NCI-H2081 treated with DMSO at 0.1 percent for 48 hours (cell line): ENCODE measurements at places on chromosomes 11 and 22.

- DNase-seq, result peak; percentile 36
Observed at GRCh38 chr11:122141725-122142124, 25.7 kb upstream of the BLID start.

GRCh38 chr11:107041088-107041444 lies 22.8 kb upstream of the GUCY1A2 start:
- DNase-seq, result no peak

DNA sequence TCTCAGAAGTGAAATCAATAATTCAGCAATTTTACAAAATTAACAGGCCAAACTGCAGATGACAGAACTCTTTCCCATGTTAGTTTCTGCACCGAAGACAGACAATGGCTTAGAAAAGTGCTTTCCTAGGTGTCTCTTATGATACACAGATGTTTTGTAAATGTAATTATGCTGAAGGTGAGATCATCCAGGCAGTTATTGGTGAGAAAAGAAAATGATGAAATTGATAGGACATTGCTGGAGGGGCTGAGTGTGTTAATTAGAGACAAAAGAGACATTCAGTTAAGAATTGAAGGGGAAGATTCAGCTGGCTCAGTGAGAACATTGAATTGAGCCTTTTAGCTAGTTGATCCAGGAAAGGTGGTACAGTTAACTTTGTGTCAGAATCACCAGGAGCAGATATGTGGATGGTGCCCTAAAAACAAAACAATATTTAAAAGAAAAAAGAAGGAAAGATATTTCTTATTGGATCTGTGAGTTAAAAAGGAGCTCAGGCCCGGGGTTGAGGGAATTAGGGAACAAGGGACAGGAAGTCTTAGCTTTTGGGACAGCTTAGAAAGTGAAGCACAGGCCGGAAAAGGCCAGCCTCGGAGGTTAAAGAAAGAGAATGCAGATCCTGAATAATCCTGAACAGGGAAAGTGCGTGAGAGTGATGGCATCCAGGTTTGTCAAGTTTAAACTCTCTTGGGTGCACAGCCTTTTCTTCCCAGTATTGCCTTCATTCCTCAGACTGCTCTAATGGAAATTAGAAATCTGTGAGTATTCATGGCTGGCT lies 16.9 kb downstream of the ARHGAP42 start:
- DNase-seq, result no peak

- no peak for DNase-seq
Observed at GRCh38 chr11:103939694-103940093, 96.7 kb upstream of the DDI1 start.

GRCh38 chr22:28647216-28647615 lies 32.4 kb downstream of the TTC28 start:
- DNase-seq, result no peak

- no peak for DNase-seq
Observed at GRCh38 chr22:30002861-30003486, 77.3 kb upstream of the HORMAD2 start.

GRCh38 chr11:90148900-90149299 lies 14.4 kb downstream of the NAALAD2 start:
- DNase-seq, result no peak

- DNase-seq, result no peak
Observed at GRCh38 chr11:117862019-117862725, 14.3 kb downstream of the FXYD6 start.

GRCh38 chr11:79094616-79095015 lies 346.2 kb downstream of the TENM4 start:
- no peak for DNase-seq

- DNase-seq, result no peak
Observed at GRCh38 chr11:70080763-70081162, 2.6 kb downstream of the ANO1 start.

GRCh38 chr11:106473089-106473722 lies 395.7 kb downstream of the AASDHPPT start:
- no peak for DNase-seq

GRCh38 chr11:65290448-65291165 lies 24.1 kb upstream of the CDC42EP2 start:
- no peak for DNase-seq

DNA sequence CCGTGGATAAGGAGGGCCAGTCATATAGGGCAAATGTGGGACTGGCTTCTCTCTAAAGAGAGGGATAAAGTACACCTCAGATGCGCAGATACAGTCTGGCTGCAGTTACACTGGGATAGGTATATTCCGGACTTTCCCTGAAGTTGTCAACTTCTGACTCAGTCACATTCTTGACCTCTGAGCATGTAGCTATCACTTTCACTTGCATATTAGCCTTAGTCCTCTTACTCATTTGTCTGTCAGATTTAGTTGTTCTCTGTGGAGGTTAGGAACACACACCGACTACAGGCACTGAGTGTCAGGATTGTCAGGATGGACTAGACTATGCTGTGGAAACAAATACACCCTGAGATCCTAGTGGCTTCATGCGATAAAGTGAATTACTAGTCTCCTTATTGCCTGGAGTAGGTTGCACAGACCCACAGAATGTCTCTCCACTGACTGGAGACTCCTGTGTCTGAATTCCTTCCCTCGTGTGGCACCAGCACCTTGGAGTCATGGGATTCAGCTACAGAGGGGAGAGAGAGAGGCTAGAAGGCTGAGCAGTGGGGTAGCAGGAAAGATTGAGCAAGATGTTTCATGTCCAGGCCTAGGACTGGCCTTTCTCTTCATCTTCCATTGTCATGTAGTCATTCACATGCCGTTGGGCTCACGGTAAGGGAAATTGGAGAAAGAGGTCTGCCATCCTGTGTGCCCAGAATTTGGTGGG lies 654.3 kb downstream of the NTM start:
- no peak for DNase-seq

GRCh38 chr11:70498171-70498571 lies 99.8 kb downstream of the CTTN start:
- no peak for DNase-seq

DNA sequence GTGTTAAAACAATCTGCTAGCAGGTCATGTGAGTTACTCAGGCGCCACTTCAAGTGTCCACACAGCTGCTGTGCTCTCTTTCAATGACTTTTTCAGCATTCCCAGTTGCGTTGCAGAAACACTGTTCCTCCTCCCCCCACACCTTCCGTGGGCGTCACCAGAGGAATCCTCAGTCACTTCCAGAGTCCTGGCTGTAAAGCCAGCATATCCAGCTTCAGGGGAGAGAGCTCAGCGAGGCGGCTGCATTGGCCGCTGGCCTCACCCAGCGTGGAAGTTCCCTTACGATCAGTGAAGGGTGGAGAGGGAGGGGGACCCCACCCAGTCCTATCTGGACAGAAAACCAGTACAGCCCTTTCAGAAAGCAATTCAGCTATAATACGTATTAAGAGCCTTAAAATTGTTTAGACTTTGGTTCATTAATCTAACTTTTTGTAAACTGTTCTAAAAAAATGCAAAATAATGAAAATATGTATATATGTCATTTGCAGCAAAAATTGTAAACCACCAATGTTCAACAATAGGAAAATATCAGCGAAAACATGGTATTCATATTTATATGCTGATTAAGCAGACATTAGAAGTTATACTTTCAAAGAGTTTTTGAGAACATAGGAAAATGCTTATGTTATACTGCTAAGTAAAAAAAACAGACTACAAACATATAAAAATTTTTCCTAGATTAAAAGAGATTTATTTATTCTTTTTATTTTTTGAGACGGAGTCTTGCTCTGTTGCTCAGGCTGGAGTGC lies 2.8 kb upstream of the ANO9 start:
- no peak for DNase-seq

DNA sequence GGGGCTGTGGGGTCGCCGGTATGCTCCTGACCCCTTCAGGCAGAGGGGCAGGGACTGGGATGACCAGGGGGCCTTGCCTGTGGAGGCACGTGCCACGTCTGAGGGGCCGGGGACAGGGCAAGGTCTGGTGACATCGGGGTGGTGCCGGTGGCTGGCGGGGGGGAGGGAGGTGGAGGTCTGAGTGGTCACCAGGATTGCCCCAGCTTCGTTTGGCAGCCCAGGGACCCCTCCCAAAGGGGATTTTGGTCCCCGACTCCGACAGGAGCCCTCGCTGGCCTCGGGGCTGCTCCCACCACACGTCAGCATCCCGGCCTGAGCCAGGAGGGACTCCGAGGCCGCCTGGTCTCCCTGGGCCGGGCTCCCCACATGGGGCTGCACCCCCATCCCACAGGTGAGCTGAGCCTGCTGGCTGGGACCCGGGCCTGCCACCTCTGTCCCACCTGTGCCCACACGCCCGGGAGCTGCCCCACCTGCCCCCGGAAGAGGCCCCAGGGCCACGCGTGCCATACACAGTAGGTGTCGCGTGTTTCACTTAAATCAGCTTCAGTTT lies 1.1 kb upstream of the MUC6 start:
- no peak for DNase-seq

GRCh38 chr11:1232021-1232882 lies 9.4 kb downstream of the MUC5B start:
- DNase-seq, result no peak

GRCh38 chr22:24727218-24727851 lies 47.2 kb downstream of the PIWIL3 start:
- DNase-seq, result peak; percentile 5

DNA sequence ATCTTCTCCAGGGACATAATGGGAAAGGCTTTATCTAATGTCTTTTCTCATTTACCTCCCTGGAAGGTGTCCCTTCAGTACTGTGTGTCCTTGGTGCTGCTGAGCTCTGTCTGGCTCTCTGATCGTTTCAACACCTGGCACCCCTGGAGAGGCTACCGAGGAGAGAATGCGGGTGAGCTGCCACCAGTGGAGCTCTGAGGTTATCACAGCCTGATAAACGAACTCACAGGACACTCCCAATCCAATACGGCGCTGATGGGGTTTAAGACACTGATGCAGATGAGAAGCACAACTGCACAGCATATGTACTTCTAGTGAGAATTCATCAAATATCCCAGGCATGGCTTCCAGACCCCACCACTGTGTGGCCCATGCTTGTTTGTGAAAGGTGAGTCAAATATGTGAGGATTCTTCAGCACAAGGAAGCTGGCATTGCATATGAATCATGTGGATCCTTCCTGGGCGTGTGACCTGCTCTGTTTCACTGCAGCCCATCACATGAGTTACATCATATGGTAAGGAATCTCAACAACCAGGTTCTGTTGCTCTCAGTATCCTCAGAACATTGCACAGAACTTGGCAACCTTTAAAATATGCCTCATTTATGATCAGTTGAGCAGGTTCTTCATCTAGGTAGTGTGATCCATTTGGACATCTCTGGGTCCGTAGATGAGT lies 34.8 kb upstream of the VWA5A start:
- no peak for DNase-seq

DNA sequence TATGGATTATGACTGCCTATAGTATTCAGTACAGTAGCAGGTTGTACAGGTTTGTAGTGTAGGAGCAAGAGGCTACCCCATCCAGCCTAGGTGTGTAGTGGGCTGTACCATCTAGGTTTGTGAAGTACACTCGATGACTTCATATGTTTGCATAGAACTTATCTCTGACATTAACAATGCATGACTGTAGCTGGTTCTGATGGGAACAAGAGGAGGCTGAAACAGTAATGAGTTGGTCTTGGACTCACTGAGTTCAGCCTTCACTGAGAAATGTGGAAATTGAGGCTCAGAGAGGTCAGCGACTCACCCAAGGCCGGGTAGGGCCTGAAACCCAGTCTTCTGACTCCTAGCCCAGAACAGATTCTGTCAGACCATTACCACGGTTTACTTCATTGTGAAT lies 13.0 kb downstream of the MYO7A start:
- DNase-seq, result no peak

GRCh38 chr22:31153357-31153756 lies 6.6 kb upstream of the RNF185 start:
- no peak for DNase-seq

- DNase-seq, result no peak
Observed at GRCh38 chr11:27118371-27118770, 77.8 kb downstream of the BBOX1 start.

DNA sequence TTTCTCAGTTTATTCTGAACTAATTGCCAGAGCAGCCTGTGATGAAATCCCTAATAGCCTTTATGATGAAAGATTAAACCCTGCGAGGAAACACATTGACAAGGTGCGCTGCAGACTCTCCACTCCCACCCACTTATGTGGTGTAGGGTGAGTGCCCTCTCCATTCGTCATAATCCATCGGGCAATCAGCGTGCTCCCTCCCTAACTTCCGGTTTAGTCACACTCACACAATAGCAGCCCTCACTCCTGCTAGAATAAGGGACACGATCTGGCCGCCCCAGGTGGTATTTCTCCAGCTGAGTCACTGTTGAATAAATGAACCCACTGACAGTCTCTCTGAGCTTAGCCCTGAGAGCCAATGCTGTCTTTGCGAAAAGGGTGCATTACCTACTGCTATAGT lies 188.3 kb downstream of the OPCML start:
- peak; percentile 40 for DNase-seq

DNA sequence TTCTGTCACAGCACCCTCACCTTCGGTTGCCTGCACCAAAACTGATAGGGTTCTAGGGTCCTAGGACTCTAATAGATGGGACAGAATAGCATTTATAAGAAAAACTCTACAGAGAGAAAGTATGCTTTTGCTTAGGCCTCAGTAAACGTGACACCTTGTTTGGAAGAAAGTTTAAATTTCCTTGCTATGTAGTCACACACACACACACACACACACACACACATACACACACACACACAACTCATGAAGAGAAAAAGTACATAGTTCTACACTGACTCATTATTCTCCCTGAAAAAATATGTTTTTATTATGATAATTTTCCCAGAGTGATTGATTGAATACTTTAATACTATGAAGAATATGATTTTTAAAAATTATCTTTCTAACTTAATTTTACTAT lies 220.8 kb upstream of the SNX19 start:
- no peak for DNase-seq
